Activated CD4-positive, alpha-beta T cell treated with anti-CD3 and anti-CD28 coated beads, Interleukin-2, amount 50 U/mL, for 1 hour (primary cell): ENCODE measurements at places on chromosomes 12 and 14.

- DNase-seq, result no peak
These were observed 606 bp downstream of the EP400 start for GRCh38 chr12:131950182-131950913.

DNA sequence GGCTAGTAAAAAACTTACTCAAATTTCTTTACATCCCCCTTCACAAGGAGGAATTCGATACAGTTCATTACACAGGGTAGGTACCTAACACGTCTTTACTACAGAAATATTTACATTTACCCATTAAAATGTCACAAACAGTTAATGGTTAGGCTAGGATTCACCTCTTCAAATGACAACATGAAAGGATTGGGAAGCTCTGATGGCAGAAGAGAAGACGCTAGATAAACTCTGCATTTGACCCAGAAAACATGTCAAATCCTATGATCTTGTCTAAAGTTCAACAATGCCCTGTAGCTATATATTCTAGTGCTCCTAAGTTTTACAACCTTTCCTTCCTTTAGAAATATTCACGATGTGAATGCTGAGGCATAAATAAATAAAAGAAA is 64.8 kb downstream of the DENND5B start:
- no peak for DNase-seq

GRCh38 chr14:24700511-24700910 is 66.5 kb upstream of the GZMB start:
- no peak for DNase-seq

DNA sequence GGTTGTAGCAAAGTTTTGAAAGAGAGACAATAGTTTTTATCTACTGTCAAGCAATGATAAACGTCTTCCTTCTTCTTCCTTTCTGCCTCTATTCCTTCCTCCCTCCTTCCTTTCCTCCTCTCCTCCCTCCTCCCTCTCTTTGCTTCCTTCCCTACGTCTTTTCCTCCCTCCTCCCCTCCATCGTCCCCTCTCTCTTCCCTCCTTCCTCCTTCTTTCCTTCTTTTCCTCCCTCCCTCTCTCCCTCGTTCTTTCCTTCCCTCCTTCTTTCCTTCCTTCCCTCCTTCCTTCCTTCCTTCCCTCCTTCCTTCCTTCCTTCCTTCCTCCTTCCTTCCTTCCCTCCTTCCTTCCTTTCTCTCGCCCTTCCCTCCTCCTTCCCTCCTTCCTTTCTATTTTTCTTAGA is 82.8 kb upstream of the KCNA1 start:
- DNase-seq, result no peak

GRCh38 chr14:64760916-64761315 is 56.7 kb downstream of the PLEKHG3 start:
- no peak for DNase-seq

DNA sequence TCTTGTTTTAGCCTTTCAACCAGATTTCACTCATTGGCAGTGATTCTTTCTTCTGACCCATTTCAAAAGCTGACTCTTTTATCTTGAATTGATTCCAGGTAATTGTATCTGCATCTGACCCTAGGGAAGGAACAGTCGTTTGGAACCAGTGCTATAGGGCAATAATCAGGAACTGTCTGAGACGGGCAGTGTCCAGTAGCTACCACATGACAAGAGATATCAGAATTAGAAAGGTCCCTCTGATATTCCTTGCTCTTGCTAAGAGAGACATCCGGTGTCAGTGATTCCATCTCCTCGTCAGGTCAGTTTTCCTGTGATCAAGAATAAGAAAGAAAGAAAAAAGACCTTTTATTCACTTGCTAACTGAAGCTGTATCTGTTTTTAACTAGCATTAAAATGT is 47.8 kb upstream of the PDE3A start:
- DNase-seq, result no peak

- DNase-seq, result no peak
These were observed 251.9 kb upstream of the ATXN7L3B start for GRCh38 chr12:74285773-74286172.

- no peak for DNase-seq
These were observed 1306.6 kb downstream of the FSCB start for GRCh38 chr14:43200519-43200918.

- no peak for DNase-seq
These were observed 754 bp downstream of the ACSS3 start for GRCh38 chr12:81078469-81079196.

DNA sequence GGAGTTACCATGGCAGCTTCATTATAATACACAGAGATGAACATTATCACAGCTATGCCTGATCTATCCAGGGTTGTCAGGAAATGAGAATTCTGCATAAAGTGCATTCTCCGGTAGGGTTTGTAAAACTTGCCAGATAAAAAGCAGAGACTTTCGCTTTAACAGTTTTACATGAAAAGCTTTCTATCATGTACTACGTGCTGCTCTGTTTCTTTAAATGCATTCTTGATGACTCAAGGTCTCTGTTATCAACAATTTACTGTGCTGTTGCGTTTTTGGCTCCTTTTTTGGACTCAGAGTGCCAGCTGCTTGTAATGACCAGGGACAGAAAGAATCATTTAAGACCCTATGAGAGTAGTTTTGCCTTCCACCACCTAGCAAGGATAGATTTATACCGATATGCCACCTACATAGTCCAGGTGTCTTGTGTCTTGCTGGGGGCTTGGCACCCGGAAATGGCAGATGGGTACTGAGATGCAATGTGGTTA is 371.2 kb downstream of the BTG1 start:
- no peak for DNase-seq

DNA sequence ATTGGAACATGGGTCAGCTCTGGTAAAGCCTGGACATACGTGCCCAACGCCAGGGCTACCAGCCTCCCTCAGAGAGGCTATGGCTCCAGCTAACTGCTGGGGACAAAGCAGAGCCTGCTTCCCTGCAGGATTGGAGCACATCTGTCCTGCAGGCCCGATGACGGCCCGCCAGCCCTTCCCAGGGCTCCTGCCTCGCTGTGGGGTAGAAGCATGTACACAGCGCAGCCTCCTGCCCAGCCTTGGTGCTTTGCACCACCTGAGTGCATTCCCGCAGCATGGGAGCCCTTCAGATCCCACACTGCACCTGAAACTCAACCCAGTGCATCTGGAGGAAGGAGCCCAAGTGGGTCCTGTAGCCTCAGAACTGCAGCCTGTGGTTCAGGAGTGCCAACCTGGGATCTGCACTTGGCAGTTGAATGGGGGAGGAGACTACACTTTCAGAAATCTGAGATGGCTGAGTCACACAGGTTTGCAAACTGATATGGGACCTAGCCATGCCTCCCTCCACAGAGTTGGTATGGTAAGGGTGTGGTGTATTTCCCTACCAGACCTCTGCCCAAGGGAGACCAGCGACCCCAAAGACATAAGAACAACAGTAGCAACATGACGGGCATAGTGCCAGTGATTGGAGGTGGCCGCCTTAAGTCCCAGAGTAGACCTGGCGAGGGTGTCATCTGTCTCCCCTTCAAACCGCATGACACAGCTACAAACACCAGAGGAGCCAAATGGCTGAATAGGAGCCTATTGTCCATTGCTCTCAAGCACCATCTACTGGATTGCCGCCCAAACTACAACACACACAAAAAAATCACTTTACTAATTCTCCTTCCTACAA is 273.9 kb upstream of the MIS18BP1 start:
- no peak for DNase-seq

DNA sequence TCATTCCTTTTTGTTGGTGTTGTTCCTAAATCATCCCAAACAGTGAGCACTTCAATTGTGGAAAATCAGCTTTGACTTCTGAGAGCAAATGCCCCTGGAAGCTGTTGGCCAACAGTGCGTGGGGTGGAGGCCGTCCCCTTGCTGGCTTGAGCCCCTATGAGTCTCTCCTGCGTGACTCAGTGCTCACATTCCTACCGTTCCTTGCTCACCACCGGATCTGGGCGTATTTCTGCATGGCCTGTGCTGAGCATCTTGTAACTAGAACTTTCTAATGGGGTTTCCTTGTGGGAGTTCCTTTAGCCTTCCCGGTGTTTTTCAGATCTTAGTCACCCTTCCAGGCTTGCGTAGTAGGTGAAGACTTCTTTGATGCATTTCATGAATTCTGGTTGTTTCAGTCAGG is 14.7 kb downstream of the SERPINA1 start:
- DNase-seq, result no peak

GRCh38 chr14:46887144-46887543 is 235.6 kb upstream of the RPL10L start:
- DNase-seq, result no peak

DNA sequence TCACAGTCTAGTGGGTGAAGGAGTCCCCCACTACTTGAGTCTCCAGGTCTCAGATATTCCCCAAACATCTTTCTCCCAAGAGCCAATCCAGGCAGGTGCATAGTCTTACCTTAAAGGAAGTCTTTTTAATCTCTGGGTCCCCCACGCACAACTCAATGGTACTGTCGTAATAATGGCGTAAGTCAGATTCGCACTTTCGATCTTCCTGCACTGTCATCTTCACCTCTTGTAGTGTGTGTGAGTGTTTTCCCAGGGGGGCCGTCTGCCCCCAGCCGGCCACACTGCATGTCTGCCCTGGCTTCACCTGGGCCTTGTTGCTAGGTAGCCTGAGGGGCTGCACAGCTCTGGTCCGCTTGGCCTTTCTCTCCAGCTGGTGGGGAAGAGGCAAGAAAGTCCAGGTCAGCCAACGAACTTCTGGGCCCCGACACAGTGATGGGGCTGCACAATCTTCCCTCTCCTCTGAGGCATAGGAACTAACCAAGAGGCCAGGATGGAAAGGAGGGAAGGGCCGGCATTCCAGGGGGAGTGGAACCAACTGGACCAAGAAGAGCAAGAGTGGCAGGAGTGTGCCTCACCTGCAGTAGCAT is 2.1 kb downstream of the GZMB start:
- no peak for DNase-seq

DNA sequence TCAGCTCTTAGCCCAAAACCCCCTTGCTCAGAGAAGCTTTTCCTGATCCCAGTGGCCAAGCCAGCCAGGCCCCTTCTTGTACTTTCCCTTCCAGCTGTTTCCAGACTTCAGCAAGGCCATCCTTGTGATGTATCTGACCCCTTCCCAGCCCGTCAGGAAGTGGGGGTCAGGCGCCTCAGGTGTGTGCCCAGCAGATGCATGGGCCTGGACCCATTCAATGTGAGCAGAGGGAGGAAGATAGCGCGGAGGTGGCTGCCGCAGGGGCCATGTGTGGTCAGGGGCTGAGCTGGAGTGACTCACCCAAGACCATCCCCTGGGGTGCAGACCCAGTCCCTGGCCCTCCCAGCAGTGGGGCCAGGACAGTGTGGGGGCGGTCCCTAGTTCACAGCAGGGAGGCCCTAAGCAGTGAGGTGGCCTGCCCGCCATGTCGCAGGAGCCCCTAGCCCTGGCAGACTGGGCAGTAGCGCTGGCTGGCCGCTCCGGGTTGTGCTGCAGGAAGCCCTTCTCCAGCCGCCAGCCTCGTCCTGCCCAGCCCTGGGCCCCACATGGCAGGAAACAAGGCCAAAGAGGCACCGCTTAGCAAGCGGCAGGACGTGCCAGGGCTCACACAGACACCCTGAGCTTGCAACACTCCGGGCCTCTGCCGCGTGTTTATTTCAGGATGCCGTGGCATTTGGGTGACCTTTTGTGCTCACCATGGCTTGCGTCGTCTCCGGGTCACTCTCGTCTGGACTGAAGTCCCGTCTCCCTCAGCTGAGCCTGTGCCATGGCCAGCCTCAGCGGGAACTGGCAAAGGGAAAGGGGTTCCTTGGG is 12.0 kb downstream of the ADSS1 start:
- DNase-seq, result no peak

GRCh38 chr14:105207460-105207901 is 26.4 kb upstream of the NUDT14 start:
- DNase-seq, result no peak

DNA sequence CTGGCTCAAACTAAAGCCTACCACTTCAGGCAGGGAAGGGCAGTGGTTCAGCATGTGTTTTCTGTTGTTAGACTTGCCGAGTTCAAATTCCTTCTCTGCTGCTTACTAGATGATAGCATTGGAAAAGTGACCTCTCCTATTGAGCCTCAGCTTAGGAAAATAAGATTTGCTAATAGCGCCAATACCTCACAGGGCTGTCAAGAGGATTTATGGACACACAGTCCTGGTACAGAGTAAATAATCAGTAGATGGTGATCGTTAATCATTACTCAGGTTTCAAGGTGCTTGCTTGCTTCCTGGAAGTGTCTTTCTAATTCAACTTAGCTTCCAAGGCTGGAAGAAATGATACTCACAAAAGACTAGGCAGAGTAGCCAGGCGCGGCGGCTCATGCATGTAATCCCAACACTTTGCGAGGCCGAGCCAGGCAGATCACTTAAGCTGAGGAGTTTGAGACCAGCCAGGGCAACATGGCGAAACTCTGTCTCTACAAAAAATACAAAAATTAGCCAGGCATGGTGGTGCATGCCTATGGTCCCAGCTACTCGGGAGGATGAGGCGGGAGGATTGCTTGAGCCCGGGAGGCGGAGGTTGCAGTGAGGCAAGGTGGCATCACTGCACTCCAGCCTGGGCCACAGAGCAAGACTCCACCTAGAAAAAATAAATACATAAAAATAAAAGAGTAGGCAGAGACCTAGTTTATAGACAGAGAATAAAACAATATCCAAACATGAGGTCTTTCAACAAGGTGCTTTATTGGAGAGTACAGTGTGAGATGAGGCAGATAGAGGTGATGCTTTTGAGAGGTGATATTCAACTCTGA is 6.0 kb downstream of the PLA2G1B start:
- no peak for DNase-seq
